ENCODE measurements at places on chromosomes 1 and 21.
A peak's percentile ranks its signal among the peaks of the same experiment; 100 is the strongest.

DNA sequence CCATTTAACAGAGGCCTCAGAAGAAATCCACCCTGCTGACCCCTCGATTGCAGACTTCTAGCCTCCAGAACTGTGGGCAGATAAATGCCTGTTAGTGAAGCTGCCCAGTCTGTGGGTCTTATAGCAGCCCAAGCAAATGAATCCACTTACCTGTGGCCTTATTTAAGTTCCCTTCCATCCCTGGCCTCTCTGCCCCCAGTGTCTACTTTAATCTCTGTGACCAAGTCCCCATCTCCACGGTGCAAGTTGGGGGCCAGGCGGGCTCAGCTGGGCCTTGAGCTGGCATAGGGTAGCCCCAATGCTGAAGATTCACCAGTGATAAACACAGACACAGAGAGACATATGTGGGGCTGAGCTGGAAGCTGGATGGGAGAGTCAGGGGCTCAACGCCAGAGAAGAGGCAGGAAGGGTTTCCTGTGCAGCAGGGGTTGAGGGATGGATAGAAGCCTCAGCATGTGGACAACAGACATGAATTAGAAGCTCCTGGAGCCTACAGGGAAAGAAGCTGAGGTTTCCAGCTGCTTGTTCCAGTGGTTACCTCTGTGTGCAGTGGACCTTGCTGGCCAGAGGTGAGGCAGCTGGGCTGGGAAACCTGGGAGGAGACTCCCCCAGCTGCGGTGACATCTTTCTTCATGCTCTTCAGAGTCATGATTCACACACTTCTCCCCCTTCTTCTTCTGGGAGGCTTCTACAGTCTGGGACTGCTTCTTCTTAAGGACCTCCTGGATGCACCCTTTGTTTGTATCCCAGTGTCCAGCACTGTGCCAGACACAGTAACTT lies 13.4 kb upstream of the B3GALT5 start:
- DNase-seq, result no peak

GRCh38 chr1:85133565-85134159 lies 67.2 kb downstream of the SYDE2 start:
- DNase-seq, result no peak

- no peak for DNase-seq
Measured at GRCh38 chr1:167924102-167924501, 10.2 kb upstream of the ADCY10 start.

GRCh38 chr1:82225421-82226185 lies 424.9 kb downstream of the ADGRL2 start:
- DNase-seq, result no peak

GRCh38 chr1:195754874-195755273 lies 853.4 kb downstream of the KCNT2 start:
- no peak for DNase-seq

- DNase-seq, result no peak
Measured at GRCh38 chr1:157028674-157029073, 16.9 kb downstream of the ARHGEF11 start.

GRCh38 chr1:43552813-43553212 lies 22.1 kb downstream of the PTPRF start:
- no peak for DNase-seq

DNA sequence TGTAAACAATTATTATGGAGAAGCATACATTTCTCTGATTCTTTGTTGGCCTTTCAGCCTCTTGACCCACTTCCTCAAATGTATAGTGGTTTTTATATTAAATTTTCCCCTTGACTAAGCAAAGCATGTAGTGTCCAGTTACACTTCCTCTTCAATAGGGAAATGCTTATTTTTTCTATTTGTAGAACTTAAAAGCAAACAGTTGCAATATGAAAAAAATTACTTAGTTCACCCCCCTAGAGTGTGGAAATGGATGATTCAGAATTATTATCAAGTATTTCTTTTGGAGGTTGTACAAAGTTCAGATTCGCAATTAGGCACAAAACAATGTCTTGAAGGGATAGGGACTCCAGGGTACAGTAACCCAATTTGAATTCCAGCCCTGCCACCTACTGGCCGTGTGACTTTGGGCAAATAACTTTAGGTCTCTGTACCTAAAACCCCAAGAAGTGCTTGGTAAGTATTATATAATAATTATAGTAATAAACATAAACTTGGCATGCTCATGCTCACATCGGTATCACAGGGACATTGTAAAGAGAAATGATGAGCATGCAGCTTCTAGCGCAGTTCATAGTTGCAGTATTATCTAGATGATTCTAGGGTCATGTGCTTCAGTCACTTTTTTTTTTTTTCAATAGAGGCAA lies 28.6 kb upstream of the IFNGR2 start:
- no peak for DNase-seq

GRCh38 chr1:61641578-61642336 lies 83.2 kb downstream of the TM2D1 start:
- DNase-seq, result peak; percentile 51

DNA sequence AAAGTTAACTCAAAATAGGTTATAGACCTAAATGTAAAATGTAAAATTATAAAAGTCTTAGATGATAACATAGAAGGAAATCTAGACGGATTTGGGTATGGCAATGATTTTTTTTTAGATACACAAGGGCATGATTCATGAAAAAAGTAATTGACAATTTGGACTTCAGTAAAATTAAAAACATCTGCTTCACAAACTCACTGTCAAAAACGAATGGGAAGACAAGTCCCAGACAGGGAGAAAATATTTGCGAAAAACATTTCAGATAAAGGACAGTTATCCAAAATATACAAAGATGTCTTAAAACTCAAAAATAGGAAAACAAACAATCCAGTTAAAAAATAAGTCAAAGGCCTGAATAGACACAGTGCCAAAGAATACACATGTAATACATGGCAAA lies 9.7 kb upstream of the PTGS2 start:
- no peak for DNase-seq

DNA sequence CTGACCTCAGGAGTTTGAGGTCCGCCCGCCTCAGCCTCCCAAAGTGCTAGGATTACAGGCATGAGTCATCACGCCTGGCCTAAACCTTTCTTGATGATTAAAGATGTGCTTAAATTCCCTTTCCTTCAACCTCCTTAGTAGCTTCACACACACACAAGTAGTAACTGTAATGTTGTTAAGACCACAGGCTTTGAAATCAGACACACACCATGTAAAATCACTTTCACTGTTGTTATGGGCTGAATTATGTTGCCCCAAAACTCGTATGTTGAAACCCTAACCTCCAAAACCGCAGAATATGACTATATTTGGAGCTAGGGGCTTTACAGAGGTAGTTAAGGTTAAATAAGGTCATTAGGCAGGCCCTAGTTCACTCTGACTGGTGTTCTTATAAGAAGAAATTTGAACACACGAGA lies 180.2 kb downstream of the NR5A2 start:
- DNase-seq, result no peak

DNA sequence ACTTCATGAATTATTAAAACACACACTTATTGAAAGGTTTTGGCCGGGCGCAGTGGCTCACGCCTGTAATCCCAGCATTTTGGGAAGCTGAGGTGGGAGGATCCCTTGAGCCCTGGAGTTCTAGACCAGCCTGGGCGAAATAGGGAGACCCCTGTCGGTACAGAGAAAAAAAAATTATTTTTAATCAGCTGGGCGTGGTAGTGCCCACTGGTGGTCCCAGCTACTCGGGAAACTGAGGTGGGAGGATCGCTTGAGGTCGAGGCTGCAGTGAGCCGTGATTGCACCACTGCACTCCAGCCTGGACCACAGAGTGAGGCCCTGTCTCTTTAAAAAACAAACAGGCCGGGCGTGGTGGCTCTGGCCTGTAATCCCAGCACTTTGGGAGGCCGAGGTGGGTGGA lies 1.7 kb downstream of the GABPB2 start:
- DNase-seq, result no peak

DNA sequence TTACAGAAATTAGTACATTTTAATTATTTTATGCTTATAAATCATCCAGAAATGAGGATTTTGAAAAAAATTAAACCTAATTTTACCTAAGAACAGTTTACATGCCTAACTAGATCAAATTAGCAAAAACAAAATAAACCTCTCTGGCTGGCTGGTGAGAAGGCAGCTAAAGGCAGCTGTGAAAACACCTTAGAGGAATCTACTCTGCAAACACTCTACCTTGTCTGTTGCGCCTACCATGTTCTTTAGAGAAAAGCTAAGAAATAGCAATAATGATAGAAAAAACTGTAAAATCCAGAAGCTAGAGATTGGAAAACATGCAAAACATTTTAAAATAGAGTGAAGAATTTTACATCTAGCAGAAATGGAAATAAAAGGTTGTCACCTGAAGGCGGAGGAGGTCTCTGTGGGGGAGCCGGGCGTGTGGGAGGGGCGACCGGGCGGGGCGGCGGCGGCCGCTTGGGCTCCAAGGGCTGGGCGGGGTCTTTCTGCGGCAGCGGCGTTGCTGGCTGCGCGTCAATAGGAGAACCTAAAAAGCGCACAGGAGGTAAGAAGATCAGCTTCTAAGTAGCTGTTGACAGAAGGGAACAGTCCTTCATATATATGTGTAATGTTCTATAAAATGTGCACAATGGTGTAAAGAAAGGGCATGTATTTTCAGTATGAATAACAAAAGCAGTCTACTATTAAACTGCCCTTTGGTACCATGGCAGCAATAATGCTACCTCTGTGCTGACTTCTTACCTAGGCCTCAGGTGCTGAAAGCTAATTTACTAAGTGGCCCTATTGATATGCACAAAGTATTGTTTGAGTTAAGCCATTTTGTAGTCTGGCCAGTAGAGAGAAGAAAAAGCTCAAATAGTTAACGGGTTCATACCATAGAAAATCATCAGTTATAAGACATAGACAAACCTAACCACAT lies 33.3 kb upstream of the CFAP298 start:
- no peak for DNase-seq

GRCh38 chr1:117615474-117615873 lies 9.6 kb downstream of the TENT5C start:
- DNase-seq, result no peak

DNA sequence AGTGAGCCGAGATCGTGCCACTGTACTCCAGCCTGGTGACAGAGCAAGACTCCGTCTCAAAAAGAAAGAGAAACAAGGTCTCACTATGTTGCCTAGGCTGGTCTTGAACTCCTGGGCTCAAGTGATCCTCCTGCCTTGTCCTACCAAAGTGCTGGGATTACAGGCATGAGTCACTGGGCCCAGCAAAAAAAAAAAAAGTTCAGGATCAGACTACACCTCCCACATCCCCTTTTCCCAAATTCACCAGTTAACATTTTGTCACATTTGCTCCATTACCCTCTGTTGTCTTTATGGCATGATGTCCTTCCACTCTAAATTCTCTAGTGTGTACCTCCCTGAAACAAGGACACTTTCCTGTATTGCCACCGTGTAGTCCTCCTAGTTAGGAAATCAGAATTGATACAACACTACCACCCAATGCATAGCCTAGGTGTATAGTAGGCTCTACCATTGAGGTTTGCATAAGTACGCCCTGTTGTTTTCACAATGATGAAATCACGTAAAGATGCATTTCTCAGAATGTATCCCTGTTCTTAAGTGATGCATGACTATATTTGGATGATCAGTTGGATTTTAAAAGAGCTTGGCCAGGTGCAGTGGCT lies 10.7 kb downstream of the SPEN start:
- DNase-seq, result no peak

DNA sequence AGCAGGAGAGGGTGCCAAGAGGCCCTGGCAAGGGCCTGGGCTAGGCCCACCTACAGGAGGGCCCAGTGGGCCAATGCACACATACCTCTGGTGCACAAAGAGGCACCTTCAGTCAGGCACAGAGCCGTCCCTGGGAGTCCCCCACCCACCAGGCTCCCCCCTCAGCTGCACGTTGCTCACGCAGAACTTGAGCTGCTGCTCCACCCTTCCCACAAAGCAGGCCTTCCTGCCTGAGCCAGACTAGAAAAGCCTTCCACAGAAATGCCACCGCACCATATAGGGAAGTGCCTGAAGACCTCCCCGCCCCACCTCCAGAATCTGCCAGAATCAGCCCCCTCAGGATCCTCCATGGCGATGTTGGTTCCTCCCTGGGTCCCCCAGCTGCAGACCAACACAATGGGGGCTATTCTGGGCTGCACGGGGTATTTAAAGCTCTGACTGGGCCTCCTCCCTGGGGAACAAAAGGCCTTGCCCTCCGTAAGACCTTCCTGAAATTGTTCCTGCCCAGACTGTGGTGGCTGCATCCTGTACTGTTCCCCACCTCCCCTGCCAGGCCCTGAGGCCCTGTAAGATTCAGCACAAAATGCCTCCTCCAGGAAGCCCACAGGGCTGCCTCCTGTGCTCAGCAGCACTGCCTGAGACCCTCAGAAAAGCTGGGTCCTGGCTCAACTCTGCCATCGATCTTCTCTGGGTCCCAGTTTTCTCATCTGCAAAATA lies 27.2 kb downstream of the HSPG2 start:
- no peak for DNase-seq

DNA sequence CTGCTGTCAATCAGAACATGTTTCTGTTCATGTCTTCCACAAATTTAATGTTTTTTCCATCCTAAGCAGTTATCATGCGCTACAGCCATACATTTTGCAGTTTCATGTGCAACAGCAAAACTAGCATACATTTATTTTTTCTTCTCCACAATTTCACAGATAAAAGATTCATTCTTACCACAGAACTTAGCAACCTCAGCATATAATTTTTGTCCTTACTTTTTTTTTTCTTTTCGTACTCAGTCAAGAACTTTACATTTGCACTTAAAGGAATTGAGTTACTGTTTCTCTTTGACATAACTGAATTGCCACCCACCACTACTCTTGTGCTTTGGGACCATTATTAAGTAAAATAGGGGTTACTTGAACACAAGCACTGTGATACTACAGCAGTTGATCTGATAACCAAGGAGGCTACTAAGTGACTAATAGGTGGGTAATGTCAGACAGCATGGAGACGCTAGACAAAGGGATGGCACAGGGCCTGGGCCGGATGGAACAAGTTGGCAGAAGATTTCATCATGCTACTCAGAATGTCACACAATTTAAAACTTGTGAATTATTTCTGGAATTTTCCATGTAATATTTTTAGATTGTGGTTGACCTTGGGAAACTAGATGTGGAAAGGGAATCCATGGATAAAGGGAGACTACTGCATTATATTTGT lies 50.2 kb upstream of the LHX8 start:
- no peak for DNase-seq

GRCh38 chr1:205568135-205568468 lies 63.6 kb downstream of the CDK18 start:
- no peak for DNase-seq

DNA sequence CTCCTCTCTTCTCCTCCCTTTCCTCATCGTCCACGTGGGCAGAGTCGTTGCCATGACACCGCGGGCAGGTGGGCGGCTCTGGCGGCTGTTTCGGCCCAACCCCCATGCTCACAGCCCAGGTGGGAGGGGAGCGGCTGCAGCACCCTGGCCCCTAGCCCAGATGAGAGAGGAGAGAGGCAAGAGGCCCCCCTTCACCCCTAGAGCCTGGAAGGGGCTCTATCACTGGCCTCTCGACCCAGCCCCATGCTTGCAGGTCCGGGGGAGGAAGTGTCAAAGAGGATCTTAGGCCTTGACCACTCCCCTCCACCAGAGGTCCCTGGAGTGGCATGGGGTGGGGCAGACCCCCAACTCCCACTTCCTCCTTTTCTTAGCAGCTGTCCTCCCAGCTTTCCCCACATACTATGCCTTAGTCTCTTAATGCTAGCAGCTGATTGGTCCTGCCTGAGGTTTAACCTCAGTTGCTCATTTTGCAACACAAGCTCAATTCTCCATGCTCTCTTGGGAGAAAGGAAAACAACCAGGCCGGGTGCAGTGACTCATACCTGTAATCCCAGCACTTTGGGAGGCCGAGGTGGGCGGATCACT lies 10.4 kb downstream of the DLGAP3 start:
- DNase-seq, result no peak

Data from right kidney (tissue), 9 donors.